ENCODE measurements at places on chromosomes 11 and 22.

DNA sequence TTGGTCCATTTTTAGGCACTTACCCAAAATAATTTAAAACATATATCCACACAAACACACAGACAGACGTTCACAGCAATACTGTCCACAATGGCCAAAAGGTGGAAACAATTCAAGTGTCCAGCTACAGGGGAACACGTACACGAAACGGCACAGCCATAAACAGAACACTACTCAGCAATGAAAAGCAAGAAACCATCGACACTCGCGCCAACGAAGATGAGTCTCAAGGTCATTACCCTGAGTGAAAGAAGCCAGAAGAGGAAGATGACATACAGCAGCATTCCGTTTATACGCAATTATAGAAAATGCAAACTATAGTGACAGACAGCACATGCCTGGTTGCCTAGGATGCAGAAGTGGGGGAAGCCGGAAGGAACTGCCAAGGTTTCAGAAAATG is 13.4 kb upstream of the COMT start:
- DNase-seq = no peak

- no peak for DNase-seq
Measured at GRCh38 chr11:32829157-32829679, 509 bp upstream of the PRRG4 start.

DNA sequence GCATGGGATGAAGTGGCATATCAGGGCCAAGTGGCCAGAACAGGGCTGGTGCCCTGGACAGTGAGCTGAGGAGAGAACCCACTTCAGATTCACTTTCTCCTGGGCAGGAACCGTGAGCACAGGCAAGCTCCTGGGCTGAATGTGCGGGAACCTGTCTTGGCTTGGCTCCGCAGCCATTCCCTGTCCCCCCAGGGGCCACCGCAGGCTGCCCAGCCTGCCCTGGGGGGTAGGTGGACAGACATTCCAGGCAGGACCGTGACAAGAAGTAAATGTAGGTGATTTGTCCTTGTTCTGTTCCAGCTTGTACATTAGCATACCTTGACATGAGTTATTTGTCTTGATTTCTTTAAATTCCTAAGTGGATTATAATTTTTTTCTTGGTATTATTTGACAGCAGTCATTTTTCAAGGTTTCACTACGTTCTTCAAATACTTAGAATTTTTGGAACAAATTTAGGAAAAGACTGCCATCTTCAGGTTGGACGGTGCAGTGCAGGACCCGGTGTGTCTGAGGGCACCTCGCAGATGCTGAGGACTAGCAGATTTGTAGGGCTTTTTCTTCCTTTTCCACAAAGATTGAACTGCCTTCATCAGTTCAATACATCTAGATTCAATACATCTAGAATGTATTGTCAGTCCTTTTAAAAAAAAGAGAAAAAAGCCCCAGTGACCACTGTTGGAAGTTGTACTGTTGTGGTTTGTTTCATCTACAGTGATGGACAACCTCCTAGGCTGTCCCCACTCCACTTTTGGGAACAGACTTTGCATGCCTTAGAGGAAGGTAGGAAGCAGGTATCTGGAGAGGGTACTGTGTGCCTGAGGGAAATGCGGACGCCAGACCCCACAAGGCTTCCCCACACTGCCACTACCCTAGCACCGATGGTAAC is 115.1 kb upstream of the RASSF10 start:
- DNase-seq = no peak

GRCh38 chr11:79830446-79830845 is 389.6 kb upstream of the TENM4 start:
- DNase-seq = no peak

DNA sequence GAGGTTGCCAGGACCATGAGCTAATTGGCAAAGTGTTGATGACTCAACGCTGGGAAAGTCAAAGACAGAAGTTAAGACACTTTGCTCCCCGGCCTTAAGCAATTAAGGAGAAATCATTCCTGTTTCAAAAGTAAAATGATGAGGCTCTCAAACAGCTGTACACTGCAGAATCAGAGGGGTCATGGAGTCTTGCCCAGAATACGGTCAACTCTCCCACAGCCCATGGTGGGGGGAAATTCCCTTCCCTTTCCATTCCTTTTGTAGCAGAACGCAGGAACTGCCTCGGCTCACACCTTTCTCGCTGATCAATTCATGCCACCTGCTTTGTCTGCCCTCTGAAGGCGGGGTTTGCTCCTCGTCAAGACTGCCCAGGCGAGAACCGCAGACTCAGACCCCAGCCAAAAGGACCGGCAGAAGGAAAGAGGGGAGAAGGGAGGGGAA is 52.8 kb downstream of the MN1 start:
- DNase-seq = peak; percentile 30

GRCh38 chr11:102157219-102157618 is 47.0 kb downstream of the YAP1 start:
- no peak for DNase-seq

GRCh38 chr11:76609736-76610370 is 60.7 kb downstream of the LRRC32 start:
- no peak for DNase-seq

DNA sequence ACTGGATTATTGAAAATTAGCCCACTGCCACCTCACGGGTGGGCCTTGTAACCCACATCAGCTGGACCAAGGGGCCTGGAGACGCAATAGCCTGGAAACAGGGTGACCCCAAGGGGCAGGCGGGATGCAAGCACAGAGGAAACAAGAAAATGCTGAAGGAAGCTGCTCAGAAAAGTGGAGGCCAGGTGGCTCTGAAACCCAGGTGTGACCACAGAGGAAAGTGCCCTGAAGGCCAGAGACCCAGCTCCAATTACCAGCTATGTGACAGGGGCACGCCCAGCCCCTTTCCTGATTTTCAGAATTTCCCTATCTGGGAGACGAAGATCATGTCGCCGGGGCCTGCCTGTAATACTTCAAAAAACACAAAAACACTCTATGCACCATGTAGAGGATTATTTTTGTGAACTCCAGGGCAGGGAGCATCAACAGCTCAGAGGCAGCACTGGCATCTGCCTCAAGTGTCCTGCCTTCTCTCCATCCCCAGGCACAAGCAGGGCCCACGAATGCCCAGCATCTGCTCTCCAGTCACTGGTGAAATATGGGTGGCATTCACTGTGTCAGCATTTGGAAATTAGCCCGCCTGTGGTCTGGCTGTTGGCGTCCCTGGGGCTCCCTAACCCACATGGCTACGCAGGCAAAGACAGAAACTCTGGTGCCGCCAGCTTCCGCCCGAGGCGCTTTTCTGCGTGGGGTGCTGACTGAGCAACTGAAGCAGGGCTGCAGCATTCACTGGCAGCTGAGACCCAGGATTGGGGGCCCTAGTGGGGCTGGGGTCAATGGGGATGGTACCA is 6.3 kb downstream of the KCNJ1 start:
- peak; percentile 26 for DNase-seq

DNA sequence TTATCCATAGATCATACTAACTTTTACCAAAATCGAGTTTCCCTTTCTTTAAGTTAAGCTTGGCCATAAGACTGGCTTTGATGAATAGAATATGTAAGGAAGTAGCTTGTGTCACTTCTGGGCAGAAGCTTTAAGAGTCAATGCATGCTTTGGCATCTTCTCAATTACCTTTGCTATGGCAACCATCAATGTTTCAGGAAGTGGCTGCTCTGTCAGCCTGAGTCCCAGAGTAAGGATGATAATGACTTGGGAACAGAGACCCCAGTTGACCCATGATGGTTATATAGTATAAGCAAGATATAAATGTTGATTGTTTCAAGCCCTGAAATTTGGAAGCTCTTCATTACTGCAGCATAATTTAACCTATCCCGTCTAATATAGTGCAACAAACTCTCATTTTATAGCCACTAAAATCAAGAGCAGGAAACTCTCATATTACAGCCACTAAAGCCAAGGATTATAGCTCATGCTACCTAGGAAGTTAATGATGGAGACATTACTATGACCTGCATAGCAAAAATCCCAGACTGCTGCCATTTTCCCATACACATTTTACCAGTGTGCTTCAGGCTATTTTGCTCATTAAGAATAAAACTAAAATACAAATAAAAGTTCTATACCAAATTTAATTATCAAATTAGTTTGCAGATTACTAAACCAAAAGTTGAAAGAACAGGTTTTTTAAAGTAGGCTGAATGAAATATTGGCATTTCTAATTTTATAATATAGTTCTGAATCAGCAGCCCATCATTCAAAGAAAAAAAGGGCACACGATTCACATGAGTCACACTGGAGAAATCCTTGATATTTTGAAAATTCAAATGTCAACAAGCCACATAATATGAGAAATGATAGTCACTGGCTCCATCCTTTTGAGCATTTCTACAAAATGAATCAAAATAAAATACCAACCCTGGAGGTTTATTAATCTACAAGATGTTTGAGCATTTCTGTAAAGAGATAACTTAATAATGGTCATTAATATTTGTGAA is 23.8 kb downstream of the FSHB start:
- DNase-seq = no peak

GRCh38 chr11:26359055-26359454 is 27.1 kb downstream of the ANO3 start:
- no peak for DNase-seq

DNA sequence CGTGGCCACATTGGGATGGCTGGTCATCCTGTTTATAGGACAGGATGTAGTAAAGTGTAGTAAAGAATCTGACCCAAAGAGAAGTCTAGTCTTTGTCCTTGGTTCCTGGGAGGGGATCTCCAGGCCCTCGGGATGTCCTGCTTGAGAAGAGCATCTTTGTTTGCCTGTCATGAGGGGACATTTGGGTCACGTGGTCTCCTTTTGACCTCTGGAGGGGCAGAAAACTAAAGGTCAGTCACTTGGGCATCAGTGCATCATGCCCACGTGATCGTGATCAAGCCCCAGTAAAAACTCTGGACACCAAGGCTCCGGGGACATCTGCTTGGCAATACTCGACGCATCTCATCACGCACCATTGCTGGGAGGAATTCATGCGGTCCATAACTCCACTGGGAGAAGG is 9.1 kb downstream of the SMIM38 start:
- no peak for DNase-seq

- DNase-seq = no peak
Measured at GRCh38 chr11:102447193-102447592, 5.4 kb downstream of the TMEM123 start.

- peak; percentile 72 for DNase-seq
Measured at GRCh38 chr11:79466411-79466810, 25.6 kb upstream of the TENM4 start.

DNA sequence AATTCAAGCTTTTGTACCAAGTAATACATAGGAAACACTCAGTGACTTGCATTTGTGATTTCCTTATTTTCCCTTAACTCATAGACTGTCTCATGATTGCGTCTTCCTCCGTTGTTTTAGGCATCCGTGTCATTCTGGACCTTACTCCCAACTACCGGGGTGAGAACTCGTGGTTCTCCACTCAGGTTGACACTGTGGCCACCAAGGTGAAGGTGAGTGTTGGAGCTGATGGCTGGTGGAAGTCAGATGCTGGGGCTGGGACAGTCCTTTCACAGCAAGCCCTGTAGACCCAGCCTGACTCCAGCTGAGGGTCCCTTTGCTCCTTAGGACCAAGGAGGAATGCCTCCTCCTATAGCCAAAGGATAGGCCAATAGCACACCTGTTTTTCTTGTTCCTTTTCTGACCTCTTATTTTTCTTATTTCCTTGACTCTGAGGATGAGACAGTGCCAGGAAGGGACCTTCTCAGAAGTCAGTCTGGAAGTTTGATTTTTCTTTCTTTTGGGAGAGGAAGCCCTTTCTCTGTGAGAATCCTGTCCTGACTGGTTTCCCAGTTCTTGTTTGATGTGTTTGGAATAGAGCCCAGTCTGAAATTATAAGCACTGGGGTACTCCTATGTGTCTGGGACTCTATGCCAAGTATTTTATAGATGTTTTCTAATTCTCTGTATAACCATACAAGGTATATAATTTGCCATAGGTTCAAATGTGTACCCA is 2.2 kb downstream of the SLC3A2 start:
- no peak for DNase-seq

- no peak for DNase-seq
Measured at GRCh38 chr11:75814363-75814676, 690 bp upstream of the UVRAG start.

DNA sequence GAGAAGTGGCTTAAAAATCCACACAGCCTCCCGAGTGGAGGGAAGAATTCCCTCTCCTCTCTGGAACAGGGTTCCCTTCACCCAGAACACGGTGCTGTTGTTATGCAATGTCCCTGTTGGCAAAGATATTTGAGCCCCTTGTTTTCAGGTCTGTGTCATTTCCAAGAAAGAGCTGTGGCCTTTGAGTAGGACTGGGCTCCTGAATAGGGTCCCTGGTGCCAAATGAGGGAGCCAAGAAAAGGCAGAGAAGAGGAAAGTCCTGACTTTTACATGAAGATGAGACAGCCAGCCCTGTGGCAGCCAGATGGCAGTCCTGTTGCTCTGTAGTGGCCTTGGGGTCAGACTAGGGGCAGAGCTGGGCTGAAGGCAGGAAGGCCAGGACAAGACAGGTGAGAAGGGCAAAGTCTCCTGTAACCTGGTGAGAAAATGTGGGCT is 51.2 kb upstream of the ELF5 start:
- no peak for DNase-seq

- DNase-seq = no peak
Measured at GRCh38 chr11:79834015-79834414, 393.2 kb upstream of the TENM4 start.

- DNase-seq = no peak
Measured at GRCh38 chr11:1012740-1013630, 23.5 kb downstream of the MUC6 start.

DNA sequence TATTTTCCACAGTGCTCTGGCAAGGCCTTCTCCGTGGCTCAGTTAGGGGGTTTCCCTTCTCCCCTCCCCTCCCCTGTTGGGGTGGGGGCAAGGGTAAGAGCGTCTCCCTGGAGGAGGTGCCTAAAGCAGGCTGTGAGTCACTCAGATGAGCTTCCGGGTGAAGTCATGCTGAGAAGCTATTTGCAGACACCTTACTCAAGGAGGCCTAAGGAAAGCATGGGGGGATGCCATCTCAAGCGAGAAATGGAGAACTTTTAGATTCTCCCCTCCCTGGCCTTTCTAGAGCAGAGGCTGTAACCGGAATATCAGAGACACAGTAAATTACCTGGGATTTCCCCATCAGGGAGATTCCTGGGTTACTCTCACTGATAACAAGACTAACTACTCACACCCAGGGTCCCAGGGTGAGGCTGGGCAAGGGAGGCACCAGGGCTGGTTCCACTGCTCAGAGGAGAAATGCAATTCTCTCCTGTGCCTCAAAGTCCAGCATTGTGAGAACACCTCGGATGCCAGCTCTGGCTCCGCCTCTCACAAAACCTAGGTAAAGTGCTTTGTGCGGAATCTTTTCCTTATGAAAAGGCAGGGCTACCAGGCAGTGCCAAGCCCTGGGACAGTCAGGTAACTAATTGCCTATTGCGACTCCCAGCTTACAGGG is 123.6 kb downstream of the ABTB2 start:
- peak; percentile 20 for DNase-seq

- no peak for DNase-seq
Measured at GRCh38 chr11:29962243-29962642, 54.6 kb downstream of the KCNA4 start.

- DNase-seq = no peak
Measured at GRCh38 chr22:19892257-19892879, 37.7 kb upstream of the GNB1L start.
